ENCODE measurements at places on chromosomes 5 and 9.

- DNase-seq, result no peak
Observed at GRCh38 chr9:109585796-109586195, 87.7 kb upstream of the PTPN3 start.

GRCh38 chr5:41071242-41071641 lies at the start of gene MROH2B:
Gene MROH2B (minus strand): TSS chr5:41071342. CDS start chr5:41070852, 490 bp downstream.
- DNase-seq, result no peak

DNA sequence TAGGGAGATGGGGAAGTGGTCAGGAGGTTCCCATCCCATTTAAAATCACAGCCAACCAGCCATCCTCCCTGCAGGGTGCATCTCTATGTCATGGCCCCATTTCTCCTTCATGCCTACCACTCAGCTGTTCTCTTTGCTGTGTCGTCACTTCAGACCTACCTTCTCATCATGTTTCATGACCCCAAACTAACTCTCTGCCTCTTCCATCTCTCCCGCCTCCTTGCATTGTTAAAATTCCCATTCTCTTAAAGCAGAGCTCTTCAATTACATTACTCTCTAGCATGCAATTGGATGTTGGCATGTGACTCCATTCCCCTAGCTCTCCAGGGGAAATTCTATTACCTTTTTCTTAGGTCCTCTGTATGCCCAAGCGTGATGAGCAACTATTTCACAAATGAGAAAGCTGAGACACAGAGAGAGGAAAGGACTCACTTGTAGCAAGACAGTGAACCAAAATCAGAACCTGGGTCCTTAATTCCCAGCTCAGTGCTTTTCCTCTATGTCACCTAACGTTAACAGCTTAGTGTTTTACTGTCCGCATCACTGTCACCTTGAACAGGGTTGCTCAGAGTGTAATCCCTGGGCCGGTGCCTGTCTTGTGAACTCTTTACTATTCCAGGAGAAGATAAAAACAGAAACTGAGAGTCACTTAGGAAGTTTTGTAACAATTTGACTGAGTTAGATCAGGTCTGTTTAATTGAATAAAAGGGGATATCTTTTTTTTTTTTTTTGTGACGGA lies 28.1 kb downstream of the PDE6A start:
- DNase-seq, result no peak

DNA sequence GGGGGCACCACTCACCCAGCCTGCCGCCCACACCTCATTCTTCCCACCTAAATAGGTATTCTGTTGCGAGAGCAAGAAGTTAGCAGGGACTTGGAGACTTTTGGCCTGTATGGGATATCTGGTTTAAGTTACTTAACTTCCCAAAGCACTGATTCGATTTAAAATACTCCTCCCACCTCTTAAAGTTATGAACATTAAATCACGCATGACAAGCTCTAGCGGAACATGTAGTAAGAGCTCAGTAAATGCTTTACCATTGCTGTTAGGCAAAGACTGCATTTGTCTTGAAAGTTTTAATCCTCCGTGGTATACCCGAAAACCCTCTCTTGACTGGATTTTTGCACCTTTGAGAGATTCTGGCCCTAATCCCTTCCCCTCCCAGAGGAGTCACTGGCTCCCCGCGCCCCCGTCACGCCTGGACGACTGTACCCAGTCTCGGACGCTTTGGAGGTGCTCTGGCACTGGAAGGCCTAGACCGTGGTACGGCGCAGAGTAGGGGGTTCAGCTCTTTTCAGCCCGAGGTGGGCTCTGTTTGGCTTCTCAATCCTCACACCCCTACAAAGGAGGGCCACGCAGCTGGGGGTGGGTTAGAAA lies 4.4 kb downstream of the GDNF start:
- DNase-seq, result no peak

- no peak for DNase-seq
Observed at GRCh38 chr5:148619484-148619883, 34.8 kb downstream of the HTR4 start.

- DNase-seq, result no peak
Observed at GRCh38 chr9:123742009-123742767, 187.7 kb downstream of the DENND1A start.

DNA sequence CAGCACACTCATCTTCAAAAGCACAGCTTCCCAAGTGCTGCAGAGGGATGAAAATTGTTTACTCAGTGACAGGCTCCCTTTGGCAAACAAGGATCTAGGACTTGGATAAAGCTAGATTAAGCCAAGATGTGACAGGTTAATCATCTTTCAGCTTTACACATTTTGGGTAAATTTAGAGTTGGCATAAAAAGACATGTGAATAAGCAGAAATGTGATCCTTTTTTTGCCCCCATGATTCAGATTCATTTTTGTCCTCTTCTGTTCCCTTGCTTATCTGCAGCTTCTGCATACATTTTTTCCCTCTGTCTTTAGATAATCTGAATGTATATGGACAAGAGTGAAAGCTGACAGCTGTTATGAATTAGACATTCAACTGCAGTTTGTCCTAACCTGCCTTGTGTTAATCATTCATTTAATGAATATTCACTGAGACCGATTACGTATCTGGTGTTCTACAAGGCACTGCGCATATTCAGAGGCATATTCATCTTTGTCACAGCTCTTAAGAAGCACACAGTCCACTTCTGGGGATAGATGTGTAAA lies 19.6 kb downstream of the ADAMTSL1 start:
- no peak for DNase-seq

GRCh38 chr5:112390327-112390726 lies 28.8 kb downstream of the EPB41L4A start:
- DNase-seq, result no peak

GRCh38 chr9:95211028-95211427 lies 106.5 kb downstream of the FANCC start:
- DNase-seq, result no peak

DNA sequence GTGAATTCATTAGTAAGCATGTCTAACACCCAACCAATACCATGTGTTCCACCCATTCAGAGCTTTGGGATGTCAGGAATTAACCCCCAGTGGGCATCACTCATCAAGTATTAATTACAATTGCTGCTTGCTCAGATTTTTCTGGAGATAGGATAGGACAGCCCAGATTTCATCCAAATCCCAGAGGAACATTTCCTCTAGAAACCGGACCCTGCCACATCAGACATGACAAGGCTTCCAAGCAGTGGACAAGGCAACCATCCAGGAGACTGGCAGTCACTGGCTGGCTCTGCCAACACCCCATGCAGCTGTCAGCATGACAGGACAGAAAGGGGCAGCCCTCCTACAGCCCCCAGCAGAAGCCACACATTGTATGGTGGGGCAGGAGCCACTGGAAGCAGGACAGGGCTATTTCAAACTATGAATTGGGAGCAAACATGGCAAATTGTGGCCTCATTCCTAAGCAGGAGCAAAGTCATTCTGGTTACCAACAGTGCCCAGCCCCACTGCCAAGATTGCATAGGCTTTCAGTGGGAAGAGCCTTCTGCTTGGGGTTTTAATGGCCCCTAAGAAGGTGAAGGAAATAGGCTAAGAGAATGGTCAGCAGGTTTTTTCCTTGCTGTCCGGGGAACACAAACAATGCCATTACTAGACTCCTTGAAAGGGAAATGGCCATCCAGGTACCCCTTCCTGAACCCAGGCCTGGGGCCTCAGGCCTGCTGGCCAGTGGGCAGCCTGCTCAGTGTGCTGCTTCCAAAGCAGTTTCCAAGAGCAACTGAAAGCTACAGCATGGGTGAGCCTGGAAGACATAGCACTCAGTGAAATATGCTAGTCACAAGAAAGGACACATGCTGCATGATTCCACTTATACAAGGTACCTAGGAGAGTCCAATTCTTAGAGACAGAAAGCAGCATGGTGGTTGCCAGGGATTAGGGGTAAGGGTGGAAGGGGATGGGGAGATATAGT lies 294.7 kb upstream of the SLC30A5 start:
- no peak for DNase-seq

- no peak for DNase-seq
Observed at GRCh38 chr9:91736898-91737601, 213.0 kb downstream of the ROR2 start.

- DNase-seq, result no peak
Observed at GRCh38 chr5:104793031-104793754, 1230.6 kb upstream of the NUDT12 start.

GRCh38 chr5:109028608-109029299 lies 281.1 kb downstream of the FER start:
- no peak for DNase-seq

DNA sequence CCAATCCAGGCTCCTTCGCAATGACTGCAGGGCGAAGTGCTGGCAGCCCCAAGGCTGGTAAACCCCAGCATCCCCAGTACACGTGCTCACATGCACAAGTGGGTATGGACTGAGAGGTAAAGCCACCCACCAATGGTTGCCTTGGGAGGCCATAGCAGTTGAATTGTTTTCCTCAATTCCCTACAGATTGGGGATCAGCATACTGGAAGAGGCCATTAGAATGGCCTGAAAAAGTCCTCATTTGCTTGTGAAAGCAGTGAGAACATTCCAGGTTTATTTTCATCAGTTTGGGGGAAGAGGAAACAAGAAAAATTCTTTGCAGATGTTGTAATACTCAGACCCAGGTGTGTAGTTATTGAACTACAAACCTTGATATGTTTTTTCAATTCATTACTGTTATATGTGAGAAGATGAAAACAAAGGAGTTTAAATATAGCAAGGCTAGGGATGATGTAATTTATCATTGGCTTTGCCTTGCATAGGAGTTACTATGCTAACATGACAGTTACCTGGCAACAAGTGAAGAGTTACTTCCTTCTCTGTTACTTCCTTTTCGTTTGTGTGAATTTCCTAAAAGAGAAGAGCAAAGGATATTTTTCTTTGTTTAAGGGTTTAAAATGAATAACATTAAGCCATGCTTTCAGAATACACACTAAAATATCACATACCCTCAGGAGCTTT lies 36.4 kb downstream of the MTMR12 start:
- no peak for DNase-seq

DNA sequence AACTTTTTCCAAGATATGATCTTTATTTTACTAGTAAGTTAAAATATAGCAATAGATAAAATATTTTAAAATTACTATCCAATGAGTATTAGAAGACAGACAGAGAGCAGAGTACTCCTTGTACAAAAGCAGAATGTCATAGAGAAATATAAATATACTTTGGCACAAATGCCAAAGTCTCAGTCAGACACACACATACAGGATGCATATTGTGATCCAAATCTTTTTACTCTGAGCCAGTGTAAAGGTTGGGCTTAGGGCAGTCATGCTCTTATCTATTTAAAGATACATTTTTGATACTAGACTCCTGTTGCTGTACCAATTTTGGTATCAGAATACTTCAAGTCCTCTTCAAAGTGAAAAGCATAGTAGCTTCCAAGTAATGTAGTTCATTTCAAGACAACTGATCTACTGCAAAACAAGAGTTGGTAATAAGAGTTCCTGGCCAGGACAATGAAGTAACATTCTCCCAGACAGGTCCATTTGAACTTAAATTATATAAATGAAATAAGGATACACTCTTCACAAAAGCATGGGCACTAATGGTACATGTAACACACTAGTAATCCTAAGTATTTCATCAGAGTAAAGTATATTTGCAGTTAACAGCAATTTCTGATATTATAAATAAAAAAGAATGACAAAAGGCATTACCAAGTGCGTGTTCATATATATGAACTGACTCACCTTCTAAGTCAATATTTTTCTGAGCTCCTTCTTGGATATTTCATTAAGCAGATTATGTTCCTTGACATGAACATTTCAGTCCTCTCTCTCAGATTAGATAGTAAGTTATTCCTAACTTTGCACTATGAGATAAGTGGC lies 10.5 kb downstream of the PFDN1 start:
- DNase-seq, result no peak

DNA sequence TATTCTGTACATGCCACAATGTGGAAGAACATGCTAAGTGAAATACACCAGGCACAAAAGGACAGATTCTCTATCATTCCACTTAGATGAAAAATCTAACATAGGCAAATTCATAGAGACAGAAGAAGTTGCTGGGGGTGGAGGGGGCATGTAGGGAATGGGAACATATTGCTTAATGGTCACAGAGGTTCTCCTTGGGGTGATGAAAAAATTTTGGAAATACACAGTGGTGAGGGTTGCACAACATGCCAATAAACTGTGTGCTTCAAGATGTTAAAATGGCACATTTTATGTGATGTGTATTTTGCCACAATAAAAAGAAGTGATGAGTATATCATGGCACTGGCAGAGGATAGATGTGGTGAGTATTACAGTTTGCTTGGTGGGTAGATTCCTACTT lies 111.9 kb downstream of the SUSD1 start:
- no peak for DNase-seq

- no peak for DNase-seq
Observed at GRCh38 chr9:68802525-68803015, 97.5 kb downstream of the PIP5K1B start.

- DNase-seq, result peak; percentile 66
Observed at GRCh38 chr9:124774129-124774978, 2.6 kb upstream of the OLFML2A start.

DNA sequence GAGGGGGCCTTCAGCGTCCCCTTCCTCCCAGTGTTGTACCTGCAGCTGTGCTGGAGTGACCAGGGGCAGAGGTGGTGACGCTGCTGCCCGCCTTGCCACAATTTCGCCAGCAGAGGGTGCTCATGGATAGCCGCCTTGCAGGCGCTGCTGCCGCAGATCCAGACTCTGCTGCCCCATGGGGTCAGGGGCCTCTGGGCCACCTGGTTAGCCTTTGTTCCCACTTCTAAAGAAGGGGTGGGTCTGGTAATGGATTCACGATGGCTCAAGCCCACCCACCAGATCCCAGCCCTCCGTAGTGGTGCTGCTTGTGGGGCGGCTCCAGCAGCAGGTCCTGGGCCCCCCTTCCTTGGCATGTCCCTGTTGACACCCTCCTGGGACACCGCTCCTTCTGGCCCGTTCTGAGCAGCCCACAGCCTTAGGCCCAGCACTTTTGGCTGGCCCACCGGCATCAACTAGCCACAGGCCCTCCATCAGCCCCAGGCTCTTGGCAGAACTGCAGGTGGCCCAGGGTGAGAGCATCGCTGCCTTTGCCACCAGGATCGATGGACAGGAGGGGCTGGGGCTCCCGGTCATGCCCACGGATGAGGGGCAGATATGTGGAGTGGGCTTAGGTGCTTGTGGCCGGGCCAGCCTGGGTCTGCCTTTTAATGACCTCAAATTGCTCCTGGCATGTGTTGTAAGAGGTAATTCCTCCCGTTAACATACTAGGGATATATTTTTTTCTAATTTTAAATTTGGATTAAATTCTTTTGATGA lies 57.2 kb downstream of the COL5A1 start:
- DNase-seq, result no peak

GRCh38 chr5:127010362-127010761 lies 20.0 kb downstream of the MARCHF3 start:
- no peak for DNase-seq

DNA sequence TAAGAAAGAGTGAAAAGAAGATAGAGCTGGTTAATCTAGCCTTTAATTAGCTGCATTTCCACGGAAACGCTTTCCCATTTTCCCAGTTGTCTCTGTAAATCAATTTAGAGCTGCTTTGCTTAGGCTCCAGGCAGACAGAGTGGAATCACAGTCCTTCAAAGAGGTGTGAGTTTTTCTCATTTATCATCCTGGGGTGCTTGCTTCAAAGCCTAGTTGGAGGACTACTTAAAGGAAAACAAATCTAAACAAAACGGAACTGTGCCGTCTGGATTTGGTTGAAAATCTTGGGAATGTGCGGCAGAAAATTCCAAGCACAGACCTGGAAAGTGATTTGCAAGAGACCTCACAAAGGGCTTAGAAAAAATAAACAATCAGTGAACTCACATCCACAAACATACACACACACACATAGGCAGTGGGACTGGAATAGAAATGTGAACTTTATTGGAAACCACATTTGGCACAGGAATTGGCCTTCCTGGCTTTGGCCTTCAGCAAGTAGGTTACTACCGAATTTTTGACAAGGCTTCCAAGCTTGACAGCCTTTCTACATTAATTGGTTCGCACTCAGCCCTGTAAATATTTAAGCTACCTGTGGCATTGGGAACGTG lies 235.2 kb upstream of the SLC24A2 start:
- DNase-seq, result no peak
